ENCODE measurements at places on chromosomes 12 and 14.

GRCh38 chr14:65639216-65639615, 226.7 kb downstream of the FUT8 start:
- no peak for DNase-seq

DNA sequence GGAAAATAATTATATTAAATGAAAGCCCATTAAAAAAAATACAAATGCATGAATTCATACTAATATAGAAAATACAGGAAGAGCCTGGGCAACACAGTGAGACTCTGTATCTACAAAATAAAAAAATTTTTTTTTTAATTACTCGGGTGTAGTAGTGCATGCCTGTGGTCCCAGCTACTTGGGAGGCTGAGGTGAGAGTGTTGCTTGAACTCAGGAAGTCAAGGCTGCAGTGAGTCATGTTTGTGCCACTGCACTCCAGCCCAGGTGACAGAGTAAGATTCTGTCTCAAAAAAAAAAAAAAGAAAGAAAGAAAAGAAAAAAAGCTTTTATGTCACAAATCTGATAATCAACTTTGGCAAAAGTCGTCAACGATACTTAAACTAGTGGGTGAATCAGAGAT, 80.6 kb upstream of the PLEKHA5 start:
- DNase-seq: no peak

GRCh38 chr14:36654794-36655381, 6.8 kb upstream of the PAX9 start:
- no peak for DNase-seq

GRCh38 chr12:39275846-39276245, 167.1 kb downstream of the KIF21A start:
- DNase-seq: no peak

DNA sequence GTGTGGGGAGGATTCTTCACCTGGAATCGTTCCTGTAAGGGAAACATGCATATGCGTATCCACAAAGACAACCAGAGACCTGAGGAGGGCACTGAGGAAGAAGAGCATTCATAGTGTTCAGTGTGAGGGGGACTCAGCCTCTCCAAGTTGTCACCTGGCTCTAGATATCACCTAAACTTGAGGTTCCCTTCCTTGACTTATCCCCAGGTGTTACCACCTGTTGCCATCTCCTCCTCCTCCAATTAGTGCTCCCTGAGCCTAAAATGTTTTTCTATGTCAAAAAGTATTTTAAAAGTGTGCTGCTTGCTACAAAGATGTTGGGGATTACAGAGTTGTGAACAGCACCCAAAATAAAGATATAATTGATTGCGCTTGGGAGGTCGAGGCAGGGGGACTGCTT, 41.0 kb downstream of the FMNL3 start:
- no peak for DNase-seq

- DNase-seq: no peak
Measured at GRCh38 chr12:104354167-104354867, 50.8 kb downstream of the EID3 start.

DNA sequence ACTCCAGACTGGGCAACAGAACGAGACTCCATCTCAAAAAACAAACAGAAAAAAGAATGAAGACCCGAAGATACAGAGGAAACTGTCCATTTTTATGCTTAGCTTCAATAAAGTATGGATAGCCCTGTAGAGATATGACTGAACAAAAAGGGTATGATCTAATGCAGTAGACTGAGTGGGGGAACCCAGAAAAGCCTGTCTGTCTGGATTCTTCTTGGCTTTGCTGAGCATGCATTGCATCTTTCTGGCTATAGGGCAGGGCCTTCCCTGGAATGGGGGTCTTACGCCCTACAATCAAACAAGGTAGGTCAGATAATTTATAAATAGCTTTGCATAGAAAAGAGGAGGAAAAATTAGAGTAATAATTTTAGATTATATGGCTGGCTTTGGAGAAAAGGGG, 10.1 kb downstream of the MIA2 start:
- DNase-seq: no peak

- no peak for DNase-seq
Measured at GRCh38 chr12:42426746-42427145, 100.8 kb downstream of the PPHLN1 start.

- DNase-seq: no peak
Measured at GRCh38 chr14:55731311-55731872, 151.4 kb downstream of the KTN1 start.

DNA sequence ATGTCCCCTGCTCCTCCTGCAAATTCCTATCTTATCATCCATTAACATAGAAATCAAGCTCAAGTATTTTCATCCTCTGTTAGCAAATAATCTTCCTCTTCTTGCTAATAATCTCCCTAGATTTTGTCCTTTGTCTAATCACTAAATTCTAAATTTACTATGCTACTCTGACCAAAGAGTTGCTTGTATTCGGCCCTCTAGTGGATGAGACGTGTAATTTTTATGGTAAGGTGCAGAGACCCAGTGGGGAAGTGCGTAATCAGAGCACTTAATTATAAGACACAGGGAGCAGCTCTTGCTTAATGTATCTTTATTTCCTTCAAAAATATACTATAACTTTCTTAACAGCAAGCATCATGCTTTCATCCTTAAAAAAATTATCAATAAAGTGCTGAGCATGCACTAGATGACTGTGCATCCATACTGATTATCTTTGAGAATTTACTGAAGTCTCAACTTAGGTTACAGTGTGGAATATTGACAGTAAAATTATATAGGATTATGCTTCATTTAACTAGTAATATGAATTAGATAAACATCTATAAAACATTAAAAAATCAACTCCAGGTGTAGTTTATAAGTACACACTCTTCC, 212.6 kb downstream of the SLC16A7 start:
- no peak for DNase-seq

GRCh38 chr12:78306236-78306635, 475.5 kb downstream of the NAV3 start:
- DNase-seq: no peak

DNA sequence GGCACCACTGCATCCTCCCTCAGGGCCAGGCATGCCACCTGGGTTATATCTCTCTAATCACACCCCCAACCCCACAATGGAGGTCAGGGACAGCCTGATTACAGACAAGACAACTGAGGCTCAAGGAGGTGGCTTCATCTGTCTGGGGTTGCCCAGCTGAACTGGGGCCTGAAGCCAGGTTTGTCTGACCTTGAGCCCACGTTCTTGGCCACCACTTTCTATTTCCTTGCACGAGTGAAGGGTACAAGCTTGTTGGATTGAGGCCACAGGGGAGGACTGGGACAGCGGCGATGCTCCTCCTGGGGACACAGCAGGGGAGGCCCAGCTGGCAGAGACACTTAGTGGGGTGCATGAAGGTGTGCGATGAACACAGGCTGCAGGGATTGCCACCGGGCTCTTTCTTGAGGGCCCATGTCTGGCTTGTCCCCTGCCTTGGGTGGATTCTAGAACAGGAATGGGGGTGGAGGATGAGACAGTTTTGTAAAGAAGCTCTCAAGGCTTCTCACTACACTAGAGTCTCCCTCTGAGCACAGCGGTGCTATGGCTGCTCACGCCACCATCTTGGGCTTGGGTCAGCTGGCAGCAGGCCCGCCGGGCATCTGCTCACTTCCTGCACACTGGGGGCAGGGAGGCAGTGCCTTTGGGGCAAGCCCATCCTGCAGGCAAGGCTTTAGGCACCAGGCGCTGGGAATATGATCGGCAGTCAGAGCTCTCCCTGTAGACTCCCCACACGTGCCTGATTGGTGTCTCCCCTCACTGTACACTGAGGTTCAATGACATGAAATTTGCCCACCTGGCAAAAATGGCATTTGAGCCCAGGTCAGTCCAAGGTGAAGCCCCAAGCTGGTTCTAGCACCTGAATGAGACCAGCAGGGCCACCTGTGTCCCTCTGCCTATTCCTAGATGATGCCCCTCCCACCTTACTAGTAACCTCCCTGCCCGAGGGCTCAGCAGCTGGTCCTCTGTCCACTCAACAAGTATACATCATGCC, 16.0 kb downstream of the RITA1 start:
- DNase-seq: no peak

GRCh38 chr12:24911271-24911791, 37.6 kb downstream of the BCAT1 start:
- no peak for DNase-seq

- DNase-seq: no peak
Measured at GRCh38 chr12:102629262-102629888, 149.0 kb upstream of the IGF1 start.

- DNase-seq: no peak
Measured at GRCh38 chr12:23361971-23362370, 587.5 kb downstream of the SOX5 start.

DNA sequence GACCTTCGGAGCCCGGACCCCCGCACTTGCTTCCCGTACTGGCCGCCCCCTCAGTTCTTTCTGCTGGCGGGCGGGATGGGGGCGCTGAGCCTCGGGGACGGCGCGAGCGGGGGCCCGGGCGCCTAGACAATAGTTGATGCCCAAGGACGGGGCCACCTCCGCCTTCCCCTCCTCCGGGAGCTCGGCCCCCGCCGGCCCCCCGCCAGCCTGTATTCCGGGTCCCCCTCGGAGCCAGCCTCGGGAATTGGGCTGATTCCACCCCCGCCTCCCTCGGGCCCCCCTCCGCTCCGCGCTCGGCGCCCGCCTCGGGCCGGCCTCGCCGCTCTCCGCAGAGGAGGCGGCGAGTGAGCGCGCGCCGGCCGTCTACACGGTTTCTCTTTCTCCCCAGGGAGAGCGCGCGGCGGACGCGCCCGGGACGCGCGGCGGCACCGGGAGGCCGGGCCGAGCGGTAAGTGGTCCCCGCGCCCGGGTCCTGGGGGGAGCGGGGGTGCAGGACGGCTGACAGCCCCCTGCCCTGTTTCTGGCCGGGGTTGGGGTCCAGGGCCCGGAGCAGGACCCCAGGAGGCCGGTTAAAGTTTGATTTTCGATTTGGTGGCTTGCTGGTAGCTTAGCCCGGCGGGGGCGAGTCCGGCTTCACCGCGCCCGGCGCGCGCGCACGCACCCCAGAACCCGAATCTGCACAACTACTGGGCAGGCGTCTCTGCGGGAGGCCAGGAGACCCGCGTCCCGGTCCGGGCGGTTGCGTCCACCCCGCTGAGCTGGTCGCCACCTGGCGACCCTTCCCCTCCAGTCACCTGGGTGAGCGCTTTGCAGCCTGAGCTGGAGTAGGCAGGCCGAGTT, 413.7 kb downstream of the PCNX1 start:
- no peak for DNase-seq

DNA sequence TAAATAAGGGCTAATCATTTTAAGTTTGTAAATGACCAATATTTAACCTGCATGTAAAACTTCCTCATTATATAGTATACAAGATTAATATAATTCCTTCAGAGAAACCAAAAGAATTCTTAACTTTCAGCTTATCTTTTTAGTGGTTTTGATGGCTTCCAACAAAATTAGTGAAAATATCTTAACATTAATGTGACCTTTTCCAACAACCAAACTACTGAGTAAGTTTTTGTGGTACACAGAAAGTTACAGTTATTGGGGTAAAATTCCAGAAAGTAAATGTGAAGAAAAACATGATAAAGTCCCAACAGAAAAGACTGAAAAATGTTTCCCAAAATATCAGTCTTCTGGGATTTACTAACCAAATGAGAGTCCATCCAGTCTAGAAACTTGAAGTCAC, 111.0 kb upstream of the PDE3A start:
- DNase-seq: no peak

DNA sequence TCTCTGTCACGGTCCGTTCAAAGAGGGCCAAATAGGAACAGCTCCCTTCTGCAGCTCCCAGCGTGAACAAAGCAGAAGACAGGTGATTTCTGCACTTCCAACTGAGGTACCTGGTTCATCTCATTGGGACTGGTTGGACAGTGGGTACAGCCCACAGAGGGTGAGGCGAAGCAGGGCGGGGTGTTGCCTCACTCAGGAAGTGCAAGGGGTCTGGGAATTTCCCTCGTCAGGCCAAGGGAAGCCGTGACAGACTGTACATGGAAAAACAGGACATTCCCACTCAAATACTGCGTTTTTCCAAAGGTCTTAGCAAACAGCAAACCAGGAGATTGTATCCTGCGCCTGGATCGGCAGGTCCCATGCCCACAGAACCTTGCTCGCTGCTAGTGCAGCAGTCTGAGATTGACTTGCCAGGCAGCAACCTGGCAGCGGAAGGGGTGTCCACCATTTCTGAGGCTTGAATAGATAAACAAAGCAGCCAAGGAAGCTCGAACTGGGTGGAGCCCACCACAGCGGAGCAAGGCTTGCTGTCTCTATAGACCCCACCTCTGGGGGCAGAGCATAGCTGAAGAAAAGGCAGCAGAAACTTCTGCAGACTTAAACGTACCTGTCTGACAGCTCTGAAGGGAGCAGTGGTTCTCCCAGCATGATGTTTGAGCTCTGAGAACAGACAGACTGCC, 22.7 kb downstream of the SLC38A1 start:
- DNase-seq: no peak

- no peak for DNase-seq
Measured at GRCh38 chr12:92928421-92928961, 604 bp downstream of the EEA1 start.

DNA sequence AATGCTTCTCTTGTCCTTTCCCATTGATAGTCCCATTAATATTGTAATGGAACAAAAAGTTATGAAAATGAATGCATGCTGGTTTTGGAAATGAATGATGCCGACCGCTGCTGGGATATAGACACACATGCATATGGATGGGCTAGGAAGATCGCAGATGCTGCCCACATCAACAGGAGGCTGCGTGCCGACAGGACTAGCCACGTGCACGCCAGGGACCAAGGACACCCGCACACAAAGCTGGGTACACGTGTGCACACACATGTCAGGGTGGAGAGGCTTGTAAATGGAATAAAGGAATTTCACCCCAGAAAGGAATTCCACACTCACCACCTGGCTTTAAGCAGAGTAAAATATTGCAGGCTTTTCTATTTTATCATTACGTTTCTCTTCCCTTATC, 153.8 kb upstream of the VASH1 start:
- no peak for DNase-seq

DNA sequence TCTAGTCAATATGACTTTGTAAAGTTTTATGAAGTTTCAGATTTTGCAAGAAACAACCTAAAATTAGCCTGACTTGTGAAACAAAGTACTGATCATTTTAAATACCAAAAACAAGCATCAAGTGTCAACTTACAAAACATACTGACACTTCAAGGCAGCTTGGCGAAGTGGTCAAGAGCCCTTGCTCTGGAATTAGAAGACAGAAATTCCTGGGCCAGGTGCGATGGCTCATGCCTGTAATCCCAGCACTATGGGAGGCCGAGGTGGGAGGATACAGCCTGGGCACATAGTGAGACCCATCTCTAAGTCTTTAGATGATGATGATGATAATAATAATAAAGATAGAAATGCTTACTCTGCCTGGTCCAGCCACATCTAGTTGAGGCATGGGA, 45.4 kb upstream of the NR2C1 start:
- no peak for DNase-seq

GRCh38 chr14:102929241-102930137, 7.0 kb downstream of the AMN start:
- DNase-seq: no peak

- peak; percentile 17 for DNase-seq
Measured at GRCh38 chr14:52124791-52125684, 56.2 kb upstream of the NID2 start.

DNA sequence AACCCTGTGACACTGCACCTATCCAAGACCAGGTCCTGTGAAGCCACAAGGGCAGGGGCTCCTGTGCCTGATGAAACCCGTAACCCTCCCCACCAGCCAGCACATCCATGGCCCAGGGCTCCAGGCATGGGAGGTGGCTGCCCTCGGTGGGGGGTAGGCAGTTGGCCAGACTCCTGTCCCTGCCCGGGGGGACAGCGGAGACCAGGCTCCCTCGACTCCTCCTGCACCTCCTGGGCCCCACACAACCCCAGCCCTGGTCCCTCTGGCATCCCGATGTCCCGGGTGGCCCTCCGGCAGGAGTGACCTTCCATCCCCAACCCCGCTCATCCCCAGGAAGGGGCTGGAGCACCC, 11.4 kb downstream of the AKT1 start:
- no peak for DNase-seq
